ENCODE measurements at places on chromosomes 4 and X.

DNA sequence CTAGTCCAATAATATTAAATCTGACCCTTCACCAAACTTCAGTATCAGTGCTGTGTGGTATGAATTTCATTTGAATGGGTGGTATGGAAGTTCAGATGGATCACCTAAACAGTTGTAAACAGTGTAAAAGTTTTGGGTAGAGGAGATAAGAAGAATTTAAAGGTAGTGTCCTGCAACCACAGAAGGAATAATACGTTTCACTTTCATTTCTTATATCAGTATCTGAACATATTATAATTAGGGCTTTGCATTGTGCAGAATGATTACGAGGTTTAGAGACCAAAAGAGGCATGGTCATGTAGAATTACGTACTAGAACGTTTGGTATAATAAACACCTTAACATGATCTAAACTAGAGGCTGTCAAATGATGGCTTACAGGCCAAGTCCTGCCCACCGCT lies 116.1 kb downstream of the PDLIM5 start:
- DNase-seq: no peak
- H3K36me3 ChIP-seq: peaks cover 14% of the 10 kb centered on the region
- H3K4me3 ChIP-seq: no peak overlapping the region
- H3K4me1 ChIP-seq: peaks cover 47% of the 10 kb centered on the region

DNA sequence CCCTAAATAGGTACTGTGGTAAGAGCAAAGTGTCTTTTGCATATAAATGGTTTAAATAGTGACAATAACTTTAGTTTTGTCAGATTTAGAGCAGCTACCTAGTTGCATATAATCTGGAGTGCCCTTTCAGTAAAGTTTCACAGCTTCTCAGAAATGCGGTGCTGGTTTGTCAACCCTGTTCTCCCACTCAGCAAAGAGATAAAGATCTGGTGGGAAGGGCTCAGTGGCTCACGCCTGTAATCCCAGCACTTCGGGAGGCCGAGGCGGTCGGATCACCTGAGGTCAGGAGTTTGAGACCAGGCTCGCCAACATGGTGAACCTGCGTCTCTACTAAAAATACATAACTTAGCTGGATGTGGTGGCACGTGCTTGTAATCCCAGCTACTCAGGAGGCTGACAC lies 45.6 kb upstream of the TENM3 start:
- H3K27me3 ChIP-seq: no peaks in the 10 kb centered on the region
- H3K4me1 ChIP-seq: peaks cover 22% of the 10 kb centered on the region
- no peak overlapping the region for H3K4me3 ChIP-seq
- H3K27ac ChIP-seq: no peak overlapping the region
- DNase-seq: no peak

DNA sequence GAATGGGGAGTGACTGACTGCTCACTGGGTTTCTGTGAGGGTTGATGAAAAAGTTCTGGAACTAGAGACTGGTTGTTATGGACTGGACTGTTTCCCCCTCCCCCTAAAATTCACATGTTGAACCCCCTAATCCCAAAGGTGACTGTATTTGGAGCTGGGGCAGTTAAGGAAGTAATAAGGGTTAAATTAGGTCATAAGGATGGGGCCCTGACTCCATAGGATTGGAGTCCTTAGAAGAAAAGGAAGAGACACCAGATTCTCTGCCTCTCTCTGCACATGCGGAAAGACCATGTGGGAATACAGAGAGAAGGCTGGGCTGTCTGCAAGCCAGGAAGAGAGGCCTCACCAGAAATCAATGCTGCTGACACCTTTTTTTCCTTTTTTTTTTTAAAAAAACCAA lies 38.2 kb downstream of the ZBTB49 start:
- H3K4me3 ChIP-seq: no peak overlapping the region
- no peaks in the 10 kb centered on the region for H3K27me3 ChIP-seq
- no peaks in the 10 kb centered on the region for H3K4me1 ChIP-seq
- no peak overlapping the region for H3K27ac ChIP-seq
- H3K36me3 ChIP-seq: peaks cover 3% of the 10 kb centered on the region

DNA sequence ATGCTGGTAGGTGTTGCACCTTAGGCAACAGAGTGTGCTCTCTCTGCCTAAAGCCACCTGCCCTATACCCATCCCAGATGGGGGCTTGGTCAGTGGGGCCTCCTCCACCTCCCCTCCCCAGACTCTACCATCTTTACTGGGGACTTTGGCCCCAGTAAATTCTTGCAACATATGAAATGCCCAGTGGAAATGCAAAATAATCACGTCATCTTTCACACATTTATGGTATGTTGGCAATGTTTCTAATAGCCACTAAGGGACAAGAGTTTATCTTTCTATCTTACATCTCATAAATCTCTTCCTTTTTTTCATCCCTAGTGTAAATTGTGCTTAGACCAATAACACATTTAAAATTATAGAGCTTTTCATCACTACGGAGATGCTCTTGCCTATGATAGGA lies 103.0 kb upstream of the MAML3 start:
- H3K4me1 ChIP-seq: peaks cover 31% of the 10 kb centered on the region
- no peak overlapping the region for H3K4me3 ChIP-seq
- H3K27me3 ChIP-seq: no peaks in the 10 kb centered on the region
- no peaks in the 10 kb centered on the region for H3K36me3 ChIP-seq
- H3K27ac ChIP-seq: no peak overlapping the region

DNA sequence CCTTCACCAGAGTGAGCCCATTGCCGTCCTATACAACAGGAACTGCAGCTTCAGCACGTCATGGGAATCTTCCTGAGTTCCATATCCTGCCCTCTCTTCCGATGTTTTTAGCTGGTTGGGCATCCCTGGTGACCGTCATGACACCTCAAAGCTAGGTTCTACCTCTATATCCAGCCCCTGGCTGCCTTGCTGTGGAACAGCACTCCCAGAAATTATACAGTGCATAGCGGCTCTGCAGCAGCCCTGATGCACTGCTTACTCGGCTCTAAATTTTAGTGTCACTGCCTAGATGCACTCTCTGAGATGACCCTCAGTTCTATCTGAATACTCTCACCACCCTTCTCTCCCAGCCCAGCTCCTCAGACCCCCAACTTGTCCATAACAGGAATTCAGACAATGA lies 44.3 kb downstream of the ARHGEF38 start:
- H3K4me1 ChIP-seq: no peaks in the 10 kb centered on the region
- H3K36me3 ChIP-seq: no peaks in the 10 kb centered on the region

- no peak overlapping the region for H3K4me3 ChIP-seq
- no peak for DNase-seq
- H3K27me3 ChIP-seq: no peaks in the 10 kb centered on the region
- H3K36me3 ChIP-seq: no peaks in the 10 kb centered on the region
These were observed 515.7 kb downstream of the RPA4 start for GRCh38 chrX:97399400-97399799.

DNA sequence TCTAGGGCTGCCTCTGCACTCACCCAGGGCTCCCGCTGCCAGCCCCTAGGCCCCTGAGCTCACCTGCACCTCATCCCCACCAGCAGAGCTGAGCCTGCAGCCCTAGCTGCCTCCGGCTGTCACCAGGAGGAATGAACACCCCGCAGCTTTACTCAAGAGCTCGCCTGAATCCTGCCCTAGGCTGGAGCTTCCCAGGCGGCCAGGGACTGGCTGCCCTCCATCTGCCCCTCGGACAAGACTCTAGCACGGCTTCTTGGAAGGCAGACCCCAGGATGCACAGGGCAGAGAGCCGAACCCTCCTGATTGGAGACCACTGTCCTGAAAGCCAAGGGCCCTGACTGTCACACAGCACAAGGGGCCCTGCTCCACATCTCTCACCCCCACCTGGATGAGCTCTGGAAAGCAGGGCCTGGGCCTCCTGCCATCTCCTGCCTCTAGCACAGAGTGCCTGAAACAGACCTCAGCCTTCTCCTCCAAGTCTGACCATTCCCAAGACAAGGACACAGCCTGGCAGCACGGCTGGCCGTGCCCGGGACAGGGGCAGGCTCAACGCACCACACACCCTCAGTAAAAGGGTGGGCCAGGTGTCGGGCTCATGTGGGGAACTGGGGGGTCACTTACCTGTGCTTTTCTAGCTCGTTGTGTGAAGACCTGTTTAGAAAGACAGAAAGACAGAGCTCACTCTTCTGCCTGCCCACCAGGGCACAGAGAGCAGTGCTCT lies 4.4 kb downstream of the MXD4 start:
- H3K27me3 ChIP-seq: no peaks in the 10 kb centered on the region
- H3K27ac ChIP-seq: no peak overlapping the region
- no peak for DNase-seq
- peaks cover 17% of the 10 kb centered on the region for H3K36me3 ChIP-seq

GRCh38 chrX:20906571-20906970 lies 467.6 kb upstream of the CNKSR2 start:
- H3K36me3 ChIP-seq: no peaks in the 10 kb centered on the region
- no peak overlapping the region for H3K27ac ChIP-seq
- H3K4me1 ChIP-seq: no peaks in the 10 kb centered on the region
- no peak overlapping the region for H3K4me3 ChIP-seq
- no peaks in the 10 kb centered on the region for H3K27me3 ChIP-seq

DNA sequence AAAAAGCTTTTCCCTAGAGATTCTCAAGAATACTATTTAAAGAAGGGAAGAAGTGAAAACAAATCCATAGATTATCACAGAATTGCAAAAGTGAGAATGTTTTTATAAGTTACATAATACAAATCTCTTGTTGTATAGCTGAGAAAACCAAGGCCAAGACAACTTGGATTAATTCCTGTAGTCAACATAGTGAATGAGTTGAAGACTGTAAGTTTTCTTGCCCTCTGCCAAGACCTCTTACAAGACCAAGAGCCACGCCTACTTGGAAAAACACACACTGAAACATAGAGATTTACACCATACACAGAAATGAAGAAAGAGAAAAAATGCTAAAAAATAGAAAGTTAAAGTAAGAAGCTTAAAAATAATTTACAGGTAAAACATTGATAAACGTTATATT lies 2024.0 kb downstream of the PCDH7 start:
- peaks cover 7% of the 10 kb centered on the region for H3K4me1 ChIP-seq
- H3K27ac ChIP-seq: no peak overlapping the region
- no peaks in the 10 kb centered on the region for H3K36me3 ChIP-seq
- H3K27me3 ChIP-seq: no peaks in the 10 kb centered on the region

- H3K4me1 ChIP-seq: peaks cover 52% of the 10 kb centered on the region
- H3K27me3 ChIP-seq: no peaks in the 10 kb centered on the region
- DNase-seq: no peak
- H3K36me3 ChIP-seq: peaks cover 2% of the 10 kb centered on the region
These were observed 144.6 kb upstream of the MAP3K15 start for GRCh38 chrX:19659929-19660328.

GRCh38 chrX:149060921-149061320 lies 444.2 kb downstream of the IDS start:
- no peak for DNase-seq
- no peak overlapping the region for H3K4me3 ChIP-seq
- no peaks in the 10 kb centered on the region for H3K36me3 ChIP-seq
- H3K27me3 ChIP-seq: no peaks in the 10 kb centered on the region

- H3K36me3 ChIP-seq: no peaks in the 10 kb centered on the region
- no peak overlapping the region for H3K4me3 ChIP-seq
- no peaks in the 10 kb centered on the region for H3K4me1 ChIP-seq
- H3K27me3 ChIP-seq: no peaks in the 10 kb centered on the region
These were observed 171.0 kb upstream of the RPS6KA3 start for GRCh38 chrX:20437683-20438082.

- H3K36me3 ChIP-seq: peaks cover 6% of the 10 kb centered on the region
- no peaks in the 10 kb centered on the region for H3K27me3 ChIP-seq
- no peak for DNase-seq
- peaks cover 80% of the 10 kb centered on the region for H3K4me1 ChIP-seq
- H3K4me3 ChIP-seq: no peak overlapping the region
These were observed 34.6 kb downstream of the PDLIM5 start for GRCh38 chr4:94486372-94486801.

DNA sequence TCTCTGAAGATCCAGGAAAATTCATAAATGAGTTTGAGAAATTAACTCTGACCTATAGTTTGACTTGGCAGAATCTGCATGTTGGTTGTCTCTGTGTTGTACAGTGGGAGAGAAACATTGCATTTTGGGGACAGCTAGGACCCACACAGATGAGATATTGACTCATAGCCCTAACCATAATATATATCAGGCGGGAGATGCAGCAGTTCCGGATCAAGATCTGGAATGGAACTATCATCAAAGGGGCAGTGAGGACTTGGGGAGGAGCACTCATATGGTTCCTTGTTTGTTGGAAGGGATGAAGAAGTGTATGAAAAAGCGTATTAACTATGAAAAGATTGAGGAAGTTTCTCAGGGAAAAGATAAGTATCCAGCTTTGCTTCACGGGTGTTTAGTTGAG lies 14.0 kb downstream of the CXCL2 start:
- H3K4me1 ChIP-seq: no peaks in the 10 kb centered on the region
- H3K4me3 ChIP-seq: no peak overlapping the region
- DNase-seq: no peak
- peaks cover 22% of the 10 kb centered on the region for H3K27me3 ChIP-seq
- no peak overlapping the region for H3K27ac ChIP-seq
- no peaks in the 10 kb centered on the region for H3K36me3 ChIP-seq

GRCh38 chr4:126344472-126344871 lies 1029.7 kb downstream of the FAT4 start:
- H3K27ac ChIP-seq: no peak overlapping the region
- peaks cover 9% of the 10 kb centered on the region for H3K27me3 ChIP-seq
- DNase-seq: no peak
- peaks cover 1% of the 10 kb centered on the region for H3K4me1 ChIP-seq
